ENCODE measurements at places on chromosomes 11 and 22.
A peak's percentile ranks its signal among the peaks of the same experiment; 100 is the strongest.

DNA sequence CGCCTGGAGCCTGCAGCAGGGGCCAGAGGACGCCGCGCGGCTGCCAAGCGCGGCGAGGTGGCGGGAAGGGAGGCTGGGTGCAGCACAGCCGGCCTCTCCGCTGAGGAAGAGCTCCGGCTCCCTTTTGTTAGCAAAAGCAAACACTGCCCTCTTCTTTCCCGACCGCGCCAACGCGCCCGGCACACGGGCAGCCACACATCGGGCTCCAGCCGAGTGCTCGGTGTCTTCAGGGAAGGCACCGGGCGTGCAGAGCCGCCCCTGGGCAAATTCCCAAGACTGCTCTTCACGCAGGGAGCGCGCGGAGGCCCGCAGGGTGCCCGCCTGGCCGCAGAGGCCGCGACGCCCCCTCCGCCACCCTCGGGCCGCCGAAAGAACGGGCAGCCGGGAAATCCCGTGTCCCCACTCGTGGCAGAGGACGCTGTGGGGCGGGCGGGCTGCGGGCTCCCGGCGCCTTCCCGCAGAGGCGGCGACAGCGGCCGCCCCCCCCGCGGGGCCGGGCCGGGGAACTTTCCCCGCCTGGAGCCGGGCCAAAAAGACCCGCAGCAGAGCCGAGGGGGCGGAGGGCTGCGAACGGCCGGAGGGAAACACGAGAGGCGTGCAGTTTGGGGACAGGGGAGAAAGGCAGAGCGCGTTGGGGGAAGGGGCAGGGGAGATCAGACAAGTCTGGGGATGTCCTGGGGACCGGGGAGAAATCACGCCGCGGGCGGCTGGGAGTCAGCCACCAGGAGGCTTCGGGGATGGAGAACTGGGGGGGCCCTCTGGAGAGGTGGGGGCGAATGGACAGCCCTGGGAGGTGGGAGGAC is 931 bp downstream of the CADM1 start:
- peak; percentile 15 for DNase-seq

DNA sequence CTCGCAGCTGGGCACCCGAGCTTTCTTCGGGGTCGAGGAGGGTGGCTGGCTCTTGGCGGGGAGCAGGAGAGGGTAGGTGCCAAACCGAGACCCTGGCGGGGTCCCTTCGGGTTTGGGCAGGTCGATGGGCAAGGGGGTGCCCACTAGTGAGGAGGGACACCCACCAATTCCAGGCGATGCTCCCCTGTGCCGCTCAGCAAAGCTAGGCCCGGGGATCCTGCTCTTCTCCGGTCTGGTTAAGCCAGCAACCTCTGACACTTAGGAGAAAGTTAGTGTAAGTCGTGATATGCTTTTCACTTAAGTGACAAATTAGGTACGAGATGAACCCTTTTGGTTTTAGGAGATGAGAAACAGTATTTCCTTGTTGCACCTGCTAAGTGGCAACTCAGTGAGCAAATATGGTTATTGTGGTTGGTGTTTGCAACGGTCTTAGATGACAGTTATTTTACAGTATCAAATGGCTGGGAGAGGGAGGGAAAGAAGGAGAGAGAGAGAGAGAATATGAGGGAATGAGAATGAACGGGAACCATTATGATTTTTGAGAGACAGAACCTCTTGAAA is 565 bp downstream of the NUCB2 start:
- DNase-seq = peak; percentile 65

- DNase-seq = no peak
These were observed 411.6 kb downstream of the TBC1D22A start for GRCh38 chr22:47174096-47174495.

- no peak for DNase-seq
These were observed 17.9 kb upstream of the SESN3 start for GRCh38 chr11:95248666-95249467.

DNA sequence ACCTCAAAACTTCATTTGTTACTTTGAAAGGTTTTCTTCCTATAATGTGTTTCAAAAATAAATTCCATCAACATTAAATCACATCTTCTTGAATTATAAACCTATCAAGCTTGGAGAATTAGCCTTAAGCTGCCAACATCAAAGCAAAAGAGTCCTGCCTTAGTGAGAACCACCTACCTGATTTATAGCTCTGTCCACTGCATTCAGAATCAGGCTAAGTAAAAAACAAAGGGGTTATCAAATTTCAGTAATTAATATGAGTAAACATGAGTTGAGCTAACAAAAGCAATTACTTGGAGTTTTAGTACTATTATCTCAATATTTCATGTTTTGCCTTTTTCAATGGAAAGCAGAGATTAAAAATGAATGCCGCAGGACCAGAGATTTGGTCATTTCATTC is 73.9 kb downstream of the CADM1 start:
- no peak for DNase-seq

- no peak for DNase-seq
These were observed 40.3 kb upstream of the E2F8 start for GRCh38 chr11:19281041-19281440.

DNA sequence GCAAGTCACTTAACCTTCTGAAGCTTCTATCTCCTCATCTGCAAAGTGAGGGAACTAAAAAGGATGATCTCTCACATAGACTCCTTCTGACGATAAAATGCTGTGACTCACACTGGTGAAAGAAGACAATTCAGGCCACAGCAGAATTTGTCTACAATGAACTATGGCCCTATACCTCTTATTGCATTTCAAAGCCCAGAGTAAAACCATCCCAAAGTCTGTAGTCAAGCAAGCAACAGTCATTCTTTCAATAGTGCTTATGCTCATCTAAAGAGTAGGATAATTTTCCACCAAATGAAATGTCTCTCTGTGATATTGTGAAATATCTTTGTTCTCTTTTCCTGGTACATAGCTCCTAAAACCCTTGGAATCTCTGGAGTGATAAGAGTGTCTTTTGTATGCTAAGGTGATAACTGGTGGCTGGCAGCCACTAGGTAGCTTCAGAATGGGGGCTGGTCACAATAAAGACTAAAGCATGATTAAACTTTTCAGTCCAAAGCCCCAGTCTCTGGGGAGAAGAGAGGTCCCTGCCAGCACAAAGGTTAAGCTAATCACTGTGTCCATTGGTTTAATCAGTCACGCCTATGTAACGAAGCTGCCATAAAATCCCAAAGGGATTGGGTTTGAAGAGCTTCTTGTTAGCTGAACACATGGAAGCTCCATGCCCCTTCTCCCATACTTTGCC is 30.8 kb downstream of the SYTL2 start:
- no peak for DNase-seq

- DNase-seq = no peak
These were observed 67.4 kb downstream of the ZNRF3 start for GRCh38 chr22:28950617-28951411.

DNA sequence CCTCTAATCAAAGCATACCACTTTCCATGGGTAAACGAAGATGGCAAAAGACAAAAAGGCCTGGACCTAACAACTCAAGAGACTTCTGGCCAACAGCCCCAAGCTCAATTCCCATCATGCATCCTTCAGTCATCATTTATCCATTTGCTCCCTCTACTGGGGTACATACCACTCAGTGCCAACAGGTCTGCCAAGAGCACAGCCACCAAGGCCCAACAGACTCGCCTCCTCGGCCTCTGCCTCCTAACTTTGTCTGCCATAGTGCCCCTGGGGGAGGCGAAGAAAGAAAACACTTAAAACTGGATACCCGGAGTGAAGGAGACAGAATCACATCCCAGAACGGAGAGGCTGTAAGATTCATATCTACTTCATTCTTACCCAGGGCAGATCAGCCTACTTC is 1.1 kb downstream of the HYOU1 start:
- DNase-seq = peak; percentile 50

DNA sequence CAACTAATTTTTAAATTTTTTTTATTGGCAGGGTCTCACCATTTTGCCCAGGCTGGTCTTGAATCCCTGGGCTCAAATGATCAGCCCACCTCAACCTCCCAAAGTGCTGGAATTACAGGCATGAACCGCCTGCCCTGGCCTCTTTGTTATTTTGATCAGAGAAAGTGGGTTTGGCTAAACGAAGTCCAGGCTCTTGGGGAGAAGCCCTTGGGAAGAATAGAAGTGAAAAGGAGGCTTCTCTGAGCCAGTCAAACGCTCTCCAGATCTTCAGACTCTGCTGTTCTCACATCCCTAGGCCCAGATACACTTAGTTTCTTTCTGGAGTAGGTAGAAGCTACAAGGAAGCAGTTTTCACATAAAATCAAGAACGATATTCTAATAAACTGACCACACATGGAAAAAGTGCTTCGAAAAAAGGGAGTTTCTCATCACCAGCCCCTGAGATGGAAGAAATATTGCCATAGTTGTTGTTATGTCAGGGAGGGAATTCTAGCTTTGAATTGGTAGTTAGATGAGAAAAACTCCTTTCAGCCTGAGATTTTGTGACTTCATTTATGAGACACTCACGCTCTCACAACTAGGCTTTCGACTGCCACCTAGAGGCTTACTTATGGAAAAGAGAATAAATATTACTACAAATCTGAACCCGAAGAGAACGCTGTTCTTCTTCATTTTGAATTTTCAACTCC is 41.7 kb upstream of the AQP11 start:
- peak; percentile 81 for DNase-seq

DNA sequence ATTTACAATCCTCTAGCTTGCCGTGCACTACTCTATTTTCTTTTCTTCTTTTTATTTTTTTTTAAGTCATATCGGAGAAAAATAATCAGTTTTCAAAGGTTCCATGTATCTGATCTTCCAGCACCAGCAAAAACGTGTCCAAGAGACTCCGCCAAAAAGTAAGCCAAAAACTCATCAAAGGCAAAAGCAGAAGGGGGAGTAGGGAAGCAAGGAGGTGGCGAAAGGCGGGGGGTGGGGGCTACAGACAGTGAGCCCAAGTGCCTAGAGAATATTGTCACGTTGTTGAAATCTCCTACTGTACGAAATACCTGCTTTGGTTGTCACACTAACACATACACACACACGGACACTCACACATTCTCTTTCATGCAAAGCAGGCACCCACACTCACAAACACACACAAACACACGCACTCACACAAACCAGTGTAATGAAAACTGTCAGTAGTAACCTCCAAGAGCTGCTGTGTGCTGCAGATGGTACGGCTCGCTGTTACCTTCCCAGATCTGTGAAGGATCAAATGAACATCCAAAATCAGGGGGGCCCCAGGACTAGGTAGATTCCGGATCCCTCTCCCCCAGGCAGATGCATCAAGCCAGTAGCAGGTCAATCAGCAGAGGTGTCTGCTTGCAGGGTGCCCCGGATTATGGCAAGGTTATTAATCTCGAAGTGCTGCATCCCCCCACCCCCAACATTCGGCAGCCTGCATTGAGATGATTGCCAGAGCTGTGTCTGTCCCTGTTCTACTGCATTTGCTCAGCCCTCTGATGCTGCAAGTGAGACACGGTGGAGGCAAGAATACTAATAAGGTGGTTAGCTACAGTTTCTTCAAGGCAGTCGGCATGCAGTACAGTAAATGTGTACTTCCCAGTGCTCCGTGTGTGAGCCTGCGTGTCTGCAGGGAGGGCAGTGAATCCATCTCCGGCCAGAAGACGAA is at the start of gene LRRC4C:
Gene LRRC4C (minus strand): TSS at position 188 of the 937 bp plus-strand sequence.
- no peak for DNase-seq

- no peak for DNase-seq
These were observed 431.9 kb downstream of the MIAT start for GRCh38 chr22:27089264-27089663.

DNA sequence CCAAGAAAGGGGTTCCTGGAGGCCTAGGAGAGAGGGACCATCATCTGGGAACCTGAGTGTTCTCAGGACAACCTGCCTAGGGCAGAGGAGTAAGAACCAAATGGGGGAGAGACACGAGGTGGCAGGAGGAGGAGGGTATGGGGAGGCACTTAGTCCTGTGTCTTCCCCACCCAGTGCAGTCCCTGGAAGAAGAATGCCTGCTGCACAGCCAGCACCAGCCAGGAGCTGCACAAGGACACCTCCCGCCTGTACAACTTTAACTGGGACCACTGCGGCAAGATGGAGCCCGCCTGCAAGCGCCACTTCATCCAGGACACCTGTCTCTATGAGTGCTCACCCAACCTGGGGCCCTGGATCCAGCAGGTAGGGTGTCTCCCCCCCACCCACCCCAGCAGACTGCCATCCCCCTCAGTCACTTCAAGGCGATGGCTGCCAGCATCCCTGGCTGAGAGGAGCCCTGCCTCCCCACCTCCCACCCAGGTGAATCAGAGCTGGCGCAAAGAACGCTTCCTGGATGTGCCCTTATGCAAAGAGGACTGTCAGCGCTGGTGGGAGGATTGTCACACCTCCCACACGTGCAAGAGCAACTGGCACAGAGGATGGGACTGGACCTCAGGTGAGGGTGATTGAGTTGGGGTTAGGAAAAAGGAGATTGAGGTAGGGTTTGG is 3.7 kb upstream of the INPPL1 start:
- no peak for DNase-seq

GRCh38 chr11:101668236-101668635 is 84.4 kb upstream of the TRPC6 start:
- no peak for DNase-seq

GRCh38 chr11:62579252-62579651 is 5.6 kb upstream of the EEF1G start:
- no peak for DNase-seq

GRCh38 chr22:37684803-37685615 is 1.1 kb upstream of the NOL12 start:
- DNase-seq = no peak

GRCh38 chr11:73308003-73308960 is at the start of gene ARHGEF17:
TSS of gene ARHGEF17 (plus strand) at chr11:73308276. CDS start at chr11:73308639, 363 bp downstream.
- DNase-seq = peak; percentile 87

DNA sequence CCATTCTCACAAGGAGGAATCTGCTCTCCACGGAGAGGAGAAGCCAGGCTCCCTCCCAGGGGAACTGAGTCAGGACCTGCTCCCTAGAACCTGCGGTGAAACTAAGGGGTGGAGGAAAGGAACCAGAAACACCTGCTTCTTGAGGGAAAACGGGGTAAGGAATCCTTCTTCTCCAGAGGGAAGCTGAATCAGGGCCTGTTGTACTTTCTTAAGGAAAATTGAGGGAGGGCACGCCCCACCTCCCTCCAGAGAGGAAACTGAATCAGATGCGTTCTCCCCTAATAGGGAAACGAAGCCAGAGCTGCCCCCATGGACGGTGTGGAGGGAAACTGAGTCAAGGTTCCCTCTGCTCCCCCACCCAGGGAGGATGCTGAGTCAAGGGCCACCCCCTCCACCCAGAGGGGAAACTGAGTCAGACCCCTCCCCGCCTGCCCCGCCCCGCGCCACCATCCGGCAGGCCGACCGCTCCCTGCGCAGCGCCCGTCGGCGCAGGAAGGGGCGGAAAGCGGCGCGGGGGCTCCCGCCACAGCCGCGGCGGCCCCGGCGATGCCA is 393 bp downstream of the RELA start:
- peak; percentile 54 for DNase-seq

DNA sequence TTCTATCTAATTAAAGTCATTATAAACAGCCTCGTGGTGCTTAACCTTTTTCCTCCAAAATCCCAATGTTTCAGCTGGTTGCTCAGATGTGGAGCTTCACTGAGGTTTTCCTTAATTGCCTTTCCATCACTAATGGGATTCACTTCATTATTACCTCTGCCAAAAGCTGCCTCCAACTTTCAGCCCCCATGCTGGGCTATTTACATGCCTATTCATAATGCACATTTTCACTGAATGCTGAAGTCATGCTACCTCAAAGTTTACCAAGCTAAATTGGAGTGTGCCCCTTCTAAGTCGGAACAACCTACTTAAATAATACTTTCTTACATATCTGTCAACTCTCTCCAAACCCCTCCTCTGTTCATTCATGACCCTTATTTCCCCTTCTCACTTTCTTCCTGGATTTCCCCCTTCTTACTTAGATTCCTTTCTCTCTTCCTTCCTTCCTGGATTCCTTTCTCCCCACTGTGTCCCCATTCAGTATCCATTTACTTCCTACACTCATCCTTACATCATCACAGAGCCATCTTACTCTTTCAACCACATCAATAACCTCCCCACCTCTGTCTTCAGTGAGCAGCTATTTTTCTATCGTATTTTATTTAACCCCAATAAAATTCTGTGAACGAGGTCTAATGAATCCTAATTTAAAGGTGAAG is 887.3 kb upstream of the TENM4 start:
- no peak for DNase-seq
